Activated naive CD8-positive, alpha-beta T cell treated with anti-CD3 and anti-CD28 coated beads, Interleukin-2, amount 10 ng/mL, durations not matched to agents 7 days and 5 days (primary cell): ENCODE measurements at places on chromosomes 16 and 17.

GRCh38 chr16:82043680-82044584, 8.9 kb downstream of the HSD17B2 start:
- H3K4me3 ChIP-seq: no peak overlapping the region
- H3K36me3 ChIP-seq: no peaks in the 10 kb centered on the region
- H3K27me3 ChIP-seq: peaks cover 13% of the 10 kb centered on the region

DNA sequence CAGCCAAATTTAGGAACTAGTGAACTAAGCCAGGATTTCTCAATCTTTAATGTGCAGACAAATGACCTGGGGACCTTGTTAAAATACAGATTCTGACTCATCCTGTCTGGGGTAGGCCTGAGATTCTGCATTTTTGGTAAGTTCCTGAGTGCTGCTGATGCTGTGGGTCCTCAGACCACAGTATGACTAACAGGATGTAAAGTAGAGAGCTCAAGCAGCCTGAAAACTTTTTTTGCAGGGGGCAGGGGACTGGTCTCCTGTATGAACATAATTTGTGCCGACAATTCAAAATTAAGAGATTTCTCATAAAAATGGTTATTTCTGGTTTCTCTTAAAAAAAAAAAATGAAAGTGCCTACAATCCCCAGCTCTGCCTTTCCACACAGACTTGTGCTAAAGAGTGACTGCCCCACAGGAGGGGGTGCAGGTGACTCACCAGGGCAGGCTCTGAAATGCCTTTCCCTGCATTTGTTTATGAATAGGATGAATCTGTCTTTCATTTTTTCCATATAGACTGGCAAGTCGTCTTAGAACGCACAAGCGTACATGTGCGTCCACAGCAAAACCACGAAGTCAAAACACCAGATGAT, 271.5 kb downstream of the PHKB start:
- H3K4me3 ChIP-seq: no peak overlapping the region
- DNase-seq: no peak
- H3K36me3 ChIP-seq: no peaks in the 10 kb centered on the region
- H3K27ac ChIP-seq: peak overlapping the region; percentile 5
- H3K4me1 ChIP-seq: peaks cover 10% of the 10 kb centered on the region

DNA sequence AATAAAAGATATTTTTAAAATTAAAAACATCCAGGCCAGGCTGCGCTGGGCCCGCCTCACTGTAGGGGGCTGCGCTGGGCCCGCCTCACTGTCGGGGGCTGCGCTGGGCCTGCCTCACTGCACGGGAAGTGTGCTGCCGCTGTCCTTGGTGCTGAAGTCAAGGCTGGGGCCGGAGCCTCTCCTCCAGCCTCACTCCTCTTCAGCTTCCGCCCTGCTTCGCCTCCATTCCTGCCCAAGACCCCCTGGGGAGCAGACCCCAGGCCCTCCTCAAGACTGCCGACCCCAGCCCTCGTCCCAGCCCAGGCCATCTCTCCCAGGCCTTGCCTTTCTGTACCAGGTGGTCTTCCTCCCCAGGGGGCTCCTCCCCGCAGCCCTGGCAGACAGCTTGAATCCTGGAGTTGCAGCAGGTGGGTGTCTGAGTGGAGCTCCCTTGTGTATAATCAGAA, 26.2 kb downstream of the ENDOV start:
- H3K36me3 ChIP-seq: no peaks in the 10 kb centered on the region
- DNase-seq: peak; percentile 78
- H3K4me1 ChIP-seq: no peaks in the 10 kb centered on the region

DNA sequence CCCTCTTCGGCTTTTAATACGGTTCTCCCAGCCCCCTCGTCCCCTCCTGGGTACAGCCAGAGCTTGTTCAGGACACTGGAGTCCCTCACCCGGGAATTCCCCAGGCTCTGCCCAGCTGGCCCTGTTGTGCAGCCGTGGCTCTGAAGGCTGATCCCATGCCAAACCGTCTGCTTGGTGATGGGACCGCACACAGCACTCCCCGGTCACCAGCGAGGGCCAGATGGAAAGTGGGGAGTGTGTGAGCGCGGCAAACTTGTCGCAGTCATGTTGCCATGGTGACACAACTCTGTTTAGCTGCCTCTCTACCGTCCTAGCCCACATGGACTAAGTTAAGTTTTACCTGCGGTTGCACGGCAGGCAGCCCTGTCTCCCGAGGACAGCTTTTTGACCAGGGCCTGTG, 107.9 kb downstream of the RAP1GAP2 start:
- H3K4me1 ChIP-seq: peaks cover under 1% of the 10 kb centered on the region
- H3K36me3 ChIP-seq: no peaks in the 10 kb centered on the region
- no peak overlapping the region for H3K4me3 ChIP-seq
- H3K27ac ChIP-seq: no peak overlapping the region
- no peaks in the 10 kb centered on the region for H3K27me3 ChIP-seq
- DNase-seq: no peak

DNA sequence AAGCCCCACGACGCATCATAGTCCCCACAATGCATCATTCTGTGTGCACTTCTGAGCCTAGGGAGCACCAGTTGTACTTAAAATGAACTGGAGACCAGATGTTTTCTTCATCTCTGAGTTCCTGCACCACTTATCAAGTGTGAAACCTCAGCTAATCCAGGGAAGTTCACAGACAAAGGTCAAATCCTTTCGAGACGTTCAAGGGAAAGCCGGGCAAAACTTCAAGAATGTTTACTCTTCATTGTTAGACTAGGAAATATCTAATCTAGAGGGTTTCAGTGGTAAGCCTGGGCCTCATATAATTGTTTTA, 4.6 kb upstream of the PMP22 start:
- H3K36me3 ChIP-seq: no peaks in the 10 kb centered on the region
- H3K27ac ChIP-seq: no peak overlapping the region
- peaks cover 8% of the 10 kb centered on the region for H3K4me1 ChIP-seq
- no peak for DNase-seq
- H3K4me3 ChIP-seq: no peak overlapping the region
- H3K27me3 ChIP-seq: peaks cover 26% of the 10 kb centered on the region

- H3K27me3 ChIP-seq: peaks cover 4% of the 10 kb centered on the region
- H3K4me3 ChIP-seq: no peak overlapping the region
- no peaks in the 10 kb centered on the region for H3K36me3 ChIP-seq
- H3K4me1 ChIP-seq: peaks cover 3% of the 10 kb centered on the region
Measured at GRCh38 chr16:2031081-2031577, 4.4 kb downstream of the NHERF2 start.

DNA sequence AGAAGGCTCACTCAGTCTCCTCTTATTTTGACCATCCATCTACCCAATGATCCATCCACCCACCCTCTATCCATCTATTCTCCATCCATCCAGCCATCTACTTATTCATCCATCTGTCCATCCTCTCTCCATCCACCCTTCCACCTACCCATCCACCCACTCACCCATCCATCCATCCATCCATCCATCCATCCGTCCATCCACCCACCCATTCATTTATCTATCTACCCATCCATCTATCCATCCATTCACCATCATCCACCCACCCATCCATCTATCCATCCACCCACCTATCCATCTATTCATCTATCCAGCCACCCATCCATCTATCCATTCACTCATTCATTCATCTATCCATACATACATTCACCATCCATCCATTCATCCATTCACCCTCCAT, 45.8 kb upstream of the PLCG2 start:
- no peak for DNase-seq
- H3K27me3 ChIP-seq: peaks cover 8% of the 10 kb centered on the region
- H3K4me3 ChIP-seq: no peak overlapping the region

- no peak overlapping the region for H3K4me3 ChIP-seq
- peaks cover 21% of the 10 kb centered on the region for H3K4me1 ChIP-seq
- DNase-seq: no peak
Measured at GRCh38 chr17:36594626-36595401, 3.1 kb downstream of the DHRS11 start.

- no peaks in the 10 kb centered on the region for H3K36me3 ChIP-seq
- no peak within 1 kb of the TSS for H3K4me3 ChIP-seq
- H3K27me3 ChIP-seq: peaks cover 18% of the 10 kb centered on the region
- DNase-seq: no peak
Measured at GRCh38 chr16:89575247-89576152, at the start of gene CPNE7. CPNE7 (plus strand) TSS chr16:89575758; CDS start chr16:89575898, 140 bp downstream.

GRCh38 chr16:17518441-17518840, 47.7 kb upstream of the XYLT1 start:
- no peak overlapping the region for H3K27ac ChIP-seq
- H3K36me3 ChIP-seq: no peaks in the 10 kb centered on the region
- DNase-seq: no peak

DNA sequence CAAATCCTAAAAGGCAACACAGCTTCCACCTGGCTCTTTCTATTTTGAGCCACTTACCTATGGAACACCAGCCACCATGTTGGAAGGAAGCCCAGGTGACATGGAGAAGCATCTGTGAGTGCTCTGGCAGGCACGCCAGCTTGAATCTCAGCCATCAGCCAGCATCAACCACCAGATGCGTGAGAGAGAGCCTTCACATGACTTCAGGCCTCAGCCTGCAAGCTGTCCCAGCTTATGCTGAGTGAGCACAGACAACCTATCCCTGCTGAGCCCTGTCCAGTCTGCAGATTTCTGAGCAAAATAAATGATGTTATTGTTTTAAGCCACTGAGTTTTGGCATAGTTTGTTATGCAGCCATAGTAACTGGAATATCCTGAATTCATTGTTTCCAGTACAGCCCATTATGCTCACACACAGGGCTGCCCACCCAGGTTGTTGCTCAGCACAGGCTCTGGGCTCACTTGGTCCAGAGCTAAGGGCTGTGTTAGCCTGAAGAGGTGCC, 35.1 kb downstream of the TMEM238L start:
- peaks cover under 1% of the 10 kb centered on the region for H3K27me3 ChIP-seq
- no peak overlapping the region for H3K4me3 ChIP-seq
- DNase-seq: no peak
- H3K4me1 ChIP-seq: peaks cover 4% of the 10 kb centered on the region

- no peak overlapping the region for H3K27ac ChIP-seq
- H3K36me3 ChIP-seq: no peaks in the 10 kb centered on the region
- no peak overlapping the region for H3K4me3 ChIP-seq
- no peaks in the 10 kb centered on the region for H3K4me1 ChIP-seq
Measured at GRCh38 chr16:72621651-72622050, 426.3 kb downstream of the ZFHX3 start.

- H3K27me3 ChIP-seq: no peaks in the 10 kb centered on the region
- no peak for DNase-seq
- H3K36me3 ChIP-seq: peaks cover 3% of the 10 kb centered on the region
- H3K4me1 ChIP-seq: peaks cover 2% of the 10 kb centered on the region
Measured at GRCh38 chr16:87328846-87329245, 11.7 kb upstream of the C16orf95 start.

GRCh38 chr17:49687878-49688491, 10.1 kb upstream of the SPOP start:
- H3K36me3 ChIP-seq: peaks cover 9% of the 10 kb centered on the region
- H3K4me3 ChIP-seq: peak overlapping the region; percentile 84
- DNase-seq: peak; percentile 36
- peaks cover 28% of the 10 kb centered on the region for H3K4me1 ChIP-seq
- H3K27ac ChIP-seq: peak overlapping the region; percentile 99

DNA sequence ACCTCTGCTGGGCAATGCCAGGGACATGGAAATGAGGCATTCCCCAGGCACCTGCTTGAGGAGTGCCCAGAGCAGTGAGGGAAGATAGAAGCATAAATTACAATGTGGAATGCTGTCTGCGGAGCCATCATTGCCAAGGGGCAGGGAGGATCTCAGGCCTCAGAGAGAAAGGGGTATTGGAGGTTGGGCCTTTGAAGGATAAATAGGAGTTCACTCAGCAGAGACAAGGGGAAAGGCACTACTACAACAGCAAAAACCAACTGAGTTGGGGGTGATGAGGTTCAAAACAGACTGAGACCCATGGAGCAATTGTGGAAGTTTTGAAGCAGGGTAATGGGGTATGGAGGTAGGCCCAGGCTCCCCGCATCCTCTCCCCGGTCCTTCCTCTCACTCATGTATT, 32.8 kb downstream of the SREBF1 start:
- H3K36me3 ChIP-seq: peaks cover 12% of the 10 kb centered on the region
- no peak for DNase-seq
- peak overlapping the region; percentile 72 for H3K27ac ChIP-seq
- H3K27me3 ChIP-seq: no peaks in the 10 kb centered on the region

GRCh38 chr17:37239690-37240334, 136.0 kb upstream of the C17orf78 start:
- no peak for DNase-seq
- H3K27me3 ChIP-seq: no peaks in the 10 kb centered on the region
- H3K4me3 ChIP-seq: no peak overlapping the region
- H3K36me3 ChIP-seq: peaks cover 2% of the 10 kb centered on the region

GRCh38 chr16:10805334-10805733, 13.3 kb downstream of the TVP23A start:
- no peak overlapping the region for H3K27ac ChIP-seq
- H3K36me3 ChIP-seq: no peaks in the 10 kb centered on the region
- DNase-seq: no peak
- H3K4me3 ChIP-seq: no peak overlapping the region
- peaks cover 2% of the 10 kb centered on the region for H3K4me1 ChIP-seq

GRCh38 chr16:85041219-85042166, 13.9 kb downstream of the KIAA0513 start:
- no peaks in the 10 kb centered on the region for H3K27me3 ChIP-seq
- H3K27ac ChIP-seq: no peak overlapping the region
